ENCODE measurements at places on chromosomes 16 and 17. TPM values are rescaled to one million over a fixed set of nuclear protein-coding genes. Genes with fewer than 3 reads are reported as not detected.

The PRKCA gene
- total RNA-seq: 160 TPM

The MEFV gene
- total RNA-seq: 3.6 TPM

The AOC2 gene
- 8.5 TPM for total RNA-seq

The RHOT1 gene
- 77.1 TPM for total RNA-seq

The PRSS33 gene
- not detected for total RNA-seq

The SAMD14 gene
- 62.2 TPM for total RNA-seq

The SLC6A2 gene
- total RNA-seq: not detected

The MRPS7 gene
- total RNA-seq: 57.6 TPM

The TPSG1 gene
- total RNA-seq: not detected

The SLFN14 gene
- not detected for total RNA-seq

The JPH3 gene
- total RNA-seq: 117 TPM

The ATP2C2 gene
- total RNA-seq: 13.7 TPM

The SULT1A2 gene
- total RNA-seq: 2.2 TPM

The EFNB3 gene
- total RNA-seq: 39.0 TPM

The IRF8 gene
- total RNA-seq: 7.8 TPM

The CAMTA2 gene
- 131 TPM for total RNA-seq

The DHRS7C gene
- 1.0 TPM for total RNA-seq

The FNDC8 gene
- total RNA-seq: not detected

The UBFD1 gene
- total RNA-seq: 69.5 TPM

The DNAI2 gene
- total RNA-seq: 0.37 TPM

The KRTAP2-1 gene
- total RNA-seq: not detected

The MAF gene
- total RNA-seq: 33.6 TPM

The HOXB3 gene
- total RNA-seq: not detected

The LGALS9C gene
- not detected for total RNA-seq

The WNT9B gene
- 1.9 TPM for total RNA-seq

The LDHD gene
- 20.5 TPM for total RNA-seq

The MRPS23 gene
- 47.2 TPM for total RNA-seq

The GPR142 gene
- not detected for total RNA-seq

The PARD6A gene
- 32.5 TPM for total RNA-seq

The UMOD gene
- total RNA-seq: not detected

The ACSM2A gene
- total RNA-seq: not detected

All from dorsolateral prefrontal cortex (tissue), 122 donors.